ENCODE measurements at places on chromosomes 5 and 9.

GRCh38 chr5:71860048-71860447 lies 141.0 kb downstream of the CARTPT start:
- no peak for DNase-seq

DNA sequence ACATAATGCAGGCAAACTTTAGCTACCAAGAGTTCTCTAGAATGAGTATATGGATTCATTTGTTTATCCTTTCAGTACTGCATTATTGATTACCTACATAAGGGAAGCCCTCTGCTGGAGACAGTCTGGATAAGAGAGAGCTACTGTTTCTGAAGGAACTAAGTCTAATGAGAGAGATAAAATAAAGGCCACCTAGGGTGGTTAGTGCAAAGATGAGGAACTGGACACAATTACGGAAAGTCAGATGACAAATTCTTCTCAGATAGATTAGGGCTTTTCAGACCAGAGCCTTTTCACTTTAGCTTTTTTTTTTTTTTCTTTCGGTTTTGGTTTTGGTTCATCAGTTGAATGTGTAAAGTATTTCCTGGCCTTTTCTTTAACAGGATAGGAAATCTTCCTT lies 31.3 kb downstream of the ISOC1 start:
- DNase-seq, result no peak

DNA sequence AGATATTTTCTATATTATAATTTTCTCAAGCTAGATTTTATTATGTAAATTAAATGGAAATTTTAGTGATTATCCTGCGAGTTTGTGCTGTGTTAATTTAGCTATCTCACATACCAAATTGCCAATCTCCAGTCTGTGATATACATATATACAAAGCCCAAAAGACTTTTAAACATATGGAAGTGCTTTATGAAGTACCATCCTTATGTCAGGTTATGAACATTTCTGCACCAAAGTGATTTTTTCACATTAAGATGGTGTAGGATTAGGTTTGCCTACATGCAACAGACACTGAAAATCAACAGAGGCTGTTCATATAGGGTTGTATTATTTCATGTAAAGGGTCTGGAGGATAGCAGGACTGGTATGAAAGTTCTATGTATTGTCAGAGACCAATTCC lies 32.8 kb downstream of the CFAP95 start:
- DNase-seq, result no peak

DNA sequence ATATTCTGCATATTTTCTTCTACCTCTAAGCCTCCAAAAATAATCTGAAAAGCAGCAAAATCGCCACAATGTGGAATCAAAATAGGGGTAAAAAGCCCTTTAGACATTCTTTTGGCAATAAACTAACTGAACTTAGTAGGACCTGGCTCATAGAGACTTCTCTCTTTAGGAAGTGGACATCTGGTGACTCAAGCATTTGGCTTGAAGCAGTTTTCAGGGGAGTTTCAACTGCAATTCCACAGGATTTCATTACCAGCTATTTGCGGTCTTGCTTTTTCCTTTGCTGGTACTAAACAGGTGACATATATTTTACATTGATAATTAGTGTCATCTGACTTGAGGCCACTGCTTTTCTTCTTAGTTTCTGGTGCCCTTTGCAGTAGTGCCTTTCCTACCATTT lies 173.2 kb upstream of the FBN2 start:
- no peak for DNase-seq

DNA sequence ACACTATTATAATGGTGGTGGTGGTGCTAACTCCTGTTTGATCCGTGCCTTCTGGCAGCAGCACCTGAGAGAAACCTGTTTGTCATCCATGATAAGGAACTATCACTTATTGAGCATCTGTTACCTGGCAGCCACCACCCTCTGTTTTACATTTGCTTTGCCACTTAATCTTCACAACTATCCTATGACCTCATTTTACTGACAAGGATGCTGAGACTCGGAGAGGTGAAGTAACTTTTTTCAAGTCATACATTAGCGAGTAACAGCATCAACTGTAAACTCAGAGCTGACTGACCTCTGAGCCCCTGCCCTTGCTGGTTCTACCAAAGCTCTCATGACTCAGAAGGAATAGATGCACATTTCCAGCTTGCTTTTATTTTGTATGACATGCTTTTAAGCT lies 81.1 kb downstream of the EGFLAM start:
- DNase-seq, result no peak

DNA sequence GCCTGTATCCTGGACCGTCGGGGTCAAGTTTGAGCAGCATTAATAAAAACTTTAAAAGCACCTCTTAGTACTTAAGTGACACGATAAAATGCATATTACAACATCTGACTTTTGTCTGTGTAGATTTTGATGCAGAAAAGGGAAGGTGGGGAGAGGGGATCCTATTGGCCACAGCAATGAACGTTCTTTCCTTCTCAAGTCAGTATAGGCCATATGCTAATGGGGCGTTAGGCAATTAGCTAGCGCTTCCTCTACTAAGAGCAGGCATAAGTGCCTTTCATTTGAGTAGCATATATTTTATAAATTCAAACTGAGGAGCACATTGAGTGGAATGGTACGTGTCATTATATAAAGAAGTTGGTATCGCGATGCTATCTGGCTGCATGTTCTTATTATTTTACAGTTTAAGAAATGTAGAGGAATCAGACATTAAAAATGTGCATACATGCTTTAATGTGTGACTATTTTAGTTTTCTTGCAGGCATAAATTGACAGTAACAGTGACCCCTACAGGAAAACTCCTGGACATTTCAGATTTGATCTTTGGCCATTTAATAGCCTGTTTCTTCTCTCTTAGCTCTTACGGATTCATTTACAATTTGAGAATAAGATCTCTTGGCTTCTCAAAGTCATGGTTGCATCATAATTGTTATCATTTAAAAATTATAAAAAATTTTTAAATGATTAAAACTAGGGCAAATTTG lies 1.1 kb upstream of the GNA14 start:
- no peak for DNase-seq

Measured in ecto neural progenitor cell (in vitro differentiated cells).